Midbrain (tissue), 1 donor: ENCODE measurements at places on chromosomes 3 and 15.
A peak's percentile ranks its signal among the peaks of the same experiment; 100 is the strongest.

DNA sequence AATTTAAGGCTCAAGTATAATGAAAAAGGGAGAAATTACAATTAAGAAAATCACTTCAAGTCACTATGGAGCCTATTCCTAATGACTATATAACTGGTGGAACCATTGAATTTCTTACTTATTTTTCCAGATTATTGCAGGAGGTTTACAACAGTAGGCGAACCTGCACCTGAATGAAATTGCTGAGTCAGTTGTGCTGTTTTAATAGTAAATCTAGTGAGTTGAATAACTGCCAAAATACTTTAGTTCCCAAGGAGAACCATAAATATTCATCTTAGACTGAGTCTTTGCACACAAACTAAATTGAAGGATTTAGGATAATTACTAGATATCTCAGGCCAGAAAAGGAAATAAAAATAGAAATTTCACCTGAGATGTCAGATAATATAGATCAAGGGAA is 1052.8 kb downstream of the NAALADL2 start:
- no peak for DNase-seq

GRCh38 chr3:96959901-96960641 is 145.7 kb downstream of the EPHA6 start:
- DNase-seq, result no peak

DNA sequence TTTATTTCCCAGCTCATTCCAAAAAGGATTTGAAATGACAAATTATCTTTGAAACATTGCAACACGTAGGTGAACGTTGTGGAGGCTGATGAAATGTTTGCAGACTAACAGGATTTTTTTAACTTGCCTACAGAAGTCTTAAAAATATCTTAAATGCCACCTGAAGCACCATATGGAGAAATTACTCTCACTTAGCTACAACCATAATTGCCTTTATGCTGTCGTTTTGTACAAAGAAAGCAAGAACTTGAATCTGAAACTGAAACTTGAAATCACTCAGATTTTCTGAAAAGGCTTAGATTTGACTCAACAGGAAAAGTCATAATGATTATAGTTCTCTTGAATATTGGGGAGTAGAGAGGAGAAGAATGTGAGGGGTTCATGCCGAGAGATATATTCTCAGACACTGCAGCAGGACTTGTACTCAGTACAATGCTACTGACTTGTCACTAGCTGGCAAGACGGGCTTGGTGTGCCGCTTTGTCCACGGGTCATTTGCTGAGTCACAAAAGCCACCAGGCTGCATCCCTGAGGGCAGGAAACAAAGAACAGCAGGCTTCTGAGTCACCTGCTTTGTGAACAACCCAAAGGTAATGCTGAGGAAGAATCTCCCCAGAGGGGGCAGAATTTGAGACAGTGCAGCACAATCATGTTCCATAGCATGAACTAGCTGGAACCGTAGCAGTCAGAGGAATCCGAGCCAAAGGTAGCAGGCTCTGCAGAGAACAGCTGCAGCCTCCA is 7.1 kb upstream of the FMN1 start:
- no peak for DNase-seq

DNA sequence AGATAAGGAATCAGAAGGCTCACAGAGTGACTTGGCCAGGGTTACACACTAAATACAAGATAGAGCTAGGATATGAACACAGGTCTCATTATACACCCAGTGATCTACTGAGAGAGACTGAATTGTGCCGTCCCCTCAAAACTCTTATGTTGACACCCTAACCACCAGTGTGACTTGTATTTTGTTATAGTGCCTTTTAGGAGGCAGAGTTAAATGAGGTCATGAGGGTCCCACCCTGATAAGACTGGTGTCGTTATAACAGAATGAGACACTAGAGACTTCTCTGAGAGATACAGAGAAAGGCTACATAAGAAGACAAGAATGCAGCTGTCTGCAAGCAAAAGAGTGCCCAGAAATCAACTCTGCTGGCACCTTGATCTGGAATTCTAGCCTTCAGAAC is 12.6 kb downstream of the KPNA1 start:
- no peak for DNase-seq

DNA sequence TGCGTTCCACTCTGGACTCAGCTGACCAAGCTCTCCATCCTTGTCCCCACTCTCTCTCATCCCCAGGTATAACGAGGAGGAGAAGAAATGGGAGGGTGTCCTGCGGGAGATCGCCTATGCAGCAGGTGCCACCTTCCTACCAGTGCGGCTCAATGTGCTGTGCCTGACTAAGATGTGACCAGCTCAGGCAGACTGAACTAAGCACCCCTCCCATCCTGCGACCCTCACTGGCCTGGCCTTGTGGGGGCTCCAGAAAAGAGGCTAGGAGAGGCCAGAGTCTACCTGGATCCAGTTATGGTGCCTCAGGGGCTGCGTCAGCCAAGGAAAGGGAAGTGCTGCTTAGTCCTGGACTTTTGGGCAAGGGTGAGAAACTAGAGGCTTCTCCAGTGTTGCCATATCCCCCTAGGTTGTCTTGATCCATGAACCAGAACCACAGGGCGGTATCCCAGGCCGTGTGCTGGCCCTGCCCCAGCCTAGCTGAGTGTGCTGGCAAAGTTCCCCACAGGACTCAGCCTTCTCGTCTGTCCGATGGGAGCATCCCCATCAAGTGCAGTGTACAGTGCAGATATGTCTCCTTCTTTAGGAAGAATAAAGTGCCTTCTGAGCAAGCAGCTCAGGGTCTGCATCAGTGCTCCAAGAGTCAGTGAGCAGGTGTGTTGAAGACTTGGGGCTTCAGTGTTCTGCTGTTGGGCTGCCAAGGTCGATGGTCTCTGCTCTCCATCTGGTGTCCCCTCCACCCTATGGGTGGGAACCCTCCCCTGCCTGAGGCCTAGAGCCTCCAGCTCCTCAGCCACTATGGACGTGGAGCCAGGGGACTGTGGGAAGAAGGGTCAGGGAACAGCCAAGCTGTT is 6.7 kb downstream of the KLHL40 start:
- DNase-seq, result no peak

- DNase-seq, result peak; percentile 18
Observed at GRCh38 chr3:129934234-129935123, 40.0 kb upstream of the TRH start.

GRCh38 chr3:196976941-196977340 is 8.3 kb upstream of the PIGZ start:
- no peak for DNase-seq

- peak; percentile 49 for DNase-seq
Observed at GRCh38 chr3:101574388-101575112, 570 bp downstream of the PCNP start.

GRCh38 chr15:37084602-37085001 is 15.7 kb downstream of the MEIS2 start:
- no peak for DNase-seq

GRCh38 chr3:15310491-15311370 is 21.7 kb downstream of the SH3BP5 start:
- no peak for DNase-seq
